ENCODE measurements at places on chromosomes 4 and X. TPM values are rescaled to one million over a fixed set of nuclear protein-coding genes. Genes with fewer than 3 reads are reported as not detected.

GRCh38 chr4:185282968-185283367, 73.6 kb downstream of the SNX25 start:
- H3K4me1 ChIP-seq, result peaks cover 2% of the 10 kb centered on the region
- peaks cover 10% of the 10 kb centered on the region for H3K36me3 ChIP-seq
- H3K4me3 ChIP-seq, result no peak overlapping the region
- H3K27ac ChIP-seq, result no peak overlapping the region
- no peak for DNase-seq
- H3K27me3 ChIP-seq, result no peaks in the 10 kb centered on the region

DNA sequence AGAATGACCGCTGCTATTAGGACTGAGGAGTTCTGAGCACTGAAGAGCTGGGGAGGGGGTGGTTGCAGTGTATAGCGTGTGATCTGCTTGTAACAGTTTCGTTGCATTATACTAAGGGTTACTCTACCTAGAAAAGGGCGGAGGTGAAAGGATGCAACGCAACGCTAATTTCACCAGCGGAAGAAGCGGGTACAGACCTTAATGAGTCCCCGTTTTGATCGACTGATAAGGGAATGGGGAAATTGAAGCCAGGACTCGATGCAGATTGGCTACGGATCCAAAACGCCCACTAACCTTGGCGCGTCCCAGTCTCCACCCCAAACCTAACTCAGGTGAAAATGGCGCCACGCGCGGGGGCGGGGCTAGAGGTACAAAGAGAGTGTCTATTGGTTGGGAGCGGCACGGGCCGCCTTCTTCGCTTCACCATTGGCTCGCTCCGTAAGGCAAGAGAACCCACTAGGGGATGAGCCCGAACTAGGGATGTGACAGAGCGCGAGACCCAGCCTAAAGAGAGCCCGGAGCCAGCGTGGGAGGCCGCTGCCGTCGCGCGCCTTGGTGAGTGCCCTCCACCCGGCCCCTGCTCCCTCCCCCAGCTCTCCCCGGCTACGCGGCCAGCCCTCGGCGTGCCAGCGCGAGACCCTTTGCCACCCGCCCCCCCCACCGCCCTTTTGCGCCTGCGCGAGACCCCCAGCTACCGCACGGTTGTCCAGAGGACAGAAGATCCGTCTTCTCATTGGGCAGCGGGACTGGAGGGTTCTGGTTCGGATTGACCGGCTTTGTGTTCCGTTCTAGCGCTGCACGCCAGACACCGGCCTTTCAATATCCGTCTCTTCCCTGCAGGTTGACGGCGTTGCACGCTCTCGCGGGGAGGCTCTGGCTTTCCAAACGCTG, at the start of gene EBP:
Gene EBP, plus strand, starts transcription at position 456 of the 891 bp plus-strand sequence. CDS start 1,964 bp downstream, outside the sequence.
- no peaks in the 10 kb centered on the region for H3K36me3 ChIP-seq
- peak within 1 kb of the TSS; percentile 92 for H3K27ac ChIP-seq
- H3K4me1 ChIP-seq, result peaks cover 37% of the 10 kb centered on the region
- DNase-seq, result peak; percentile 95

DNA sequence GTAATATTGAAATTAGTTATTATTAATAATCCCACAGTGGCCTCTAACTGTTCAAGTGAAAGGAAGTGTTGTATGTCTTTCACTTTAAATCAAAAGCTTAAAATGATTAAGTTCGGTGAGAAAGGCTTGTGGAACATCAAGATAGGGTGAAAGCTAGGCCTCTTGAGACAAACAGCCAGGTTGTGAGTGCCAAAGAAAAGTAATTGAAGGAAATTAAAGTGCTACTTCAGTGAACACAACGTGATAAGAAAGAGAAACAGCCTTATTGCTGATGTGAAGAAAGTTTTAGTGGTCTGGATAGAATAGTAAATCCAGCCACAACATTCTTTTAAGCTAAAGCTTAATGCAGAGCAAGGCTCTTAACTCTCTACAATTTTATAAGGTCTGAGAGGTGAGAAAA, 42.6 kb upstream of the IL13RA2 start:
- peaks cover 6% of the 10 kb centered on the region for H3K36me3 ChIP-seq
- no peak overlapping the region for H3K27ac ChIP-seq
- H3K27me3 ChIP-seq, result no peaks in the 10 kb centered on the region
- no peak for DNase-seq
- no peak overlapping the region for H3K4me3 ChIP-seq
- no peaks in the 10 kb centered on the region for H3K4me1 ChIP-seq

DNA sequence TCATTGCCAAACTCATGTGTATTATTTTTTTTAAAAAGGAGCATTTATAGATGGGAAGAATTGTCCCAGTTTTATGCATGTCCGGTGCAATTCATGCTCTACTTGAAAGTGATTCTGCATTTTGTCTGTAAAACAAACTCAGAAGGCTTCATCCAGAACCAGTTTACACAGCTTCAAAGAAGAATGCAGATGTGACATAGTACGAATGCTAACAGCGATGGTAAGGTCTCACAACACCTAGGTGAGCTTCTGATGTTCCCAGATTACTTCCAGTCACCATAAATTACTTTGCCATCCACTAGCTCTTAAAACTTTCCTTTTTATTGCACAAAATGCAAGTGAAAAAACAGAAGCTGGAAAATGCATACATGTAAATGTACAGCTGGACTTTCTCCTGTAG, 41.5 kb upstream of the AGA start:
- H3K36me3 ChIP-seq, result peaks cover 16% of the 10 kb centered on the region
- H3K4me1 ChIP-seq, result peaks cover 9% of the 10 kb centered on the region
- no peak for DNase-seq
- H3K4me3 ChIP-seq, result no peak overlapping the region
- no peak overlapping the region for H3K27ac ChIP-seq

DNA sequence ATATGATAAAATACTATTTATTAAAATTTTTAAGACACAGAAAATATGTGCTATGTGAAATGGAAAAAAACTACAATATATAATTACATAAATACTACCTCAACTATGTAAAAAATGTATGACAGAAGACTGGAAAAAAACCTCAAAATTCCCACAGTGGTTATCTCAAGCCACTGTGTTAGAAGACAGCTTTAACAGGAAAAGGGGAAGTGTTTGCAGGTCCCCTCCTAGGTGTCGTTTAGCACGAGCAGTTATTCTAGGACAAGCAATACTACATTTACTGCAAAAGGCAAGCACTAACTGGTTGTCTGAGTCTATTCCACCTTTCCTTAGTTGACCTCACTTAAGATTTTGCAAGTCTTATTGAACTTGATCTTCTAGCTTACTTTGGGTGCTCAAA, 44.9 kb upstream of the PHF8 start:
- H3K27me3 ChIP-seq, result no peaks in the 10 kb centered on the region
- H3K4me1 ChIP-seq, result no peaks in the 10 kb centered on the region
- H3K36me3 ChIP-seq, result peaks cover 7% of the 10 kb centered on the region
- H3K27ac ChIP-seq, result no peak overlapping the region
- H3K4me3 ChIP-seq, result no peak overlapping the region

DNA sequence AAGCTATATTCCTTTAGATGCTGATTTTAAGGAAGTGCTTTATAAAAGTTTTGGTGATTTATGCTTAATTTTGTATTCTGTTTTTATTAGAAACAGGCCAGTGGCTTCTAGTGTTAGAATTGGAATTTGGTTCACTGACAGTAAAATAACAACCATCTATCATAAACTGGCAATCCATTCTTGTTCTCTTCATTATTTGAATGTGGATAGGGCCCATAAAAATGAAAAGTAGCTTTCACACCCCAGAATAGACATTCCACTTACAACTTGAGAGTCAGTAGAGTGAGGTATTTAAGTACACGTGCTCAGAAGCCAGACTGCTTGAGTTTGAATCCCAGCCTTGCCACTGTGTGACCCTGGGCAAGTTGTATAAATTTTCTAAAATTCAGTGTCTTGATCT, 232.4 kb upstream of the CTSO start:
- no peaks in the 10 kb centered on the region for H3K27me3 ChIP-seq
- H3K4me3 ChIP-seq, result no peak overlapping the region
- no peaks in the 10 kb centered on the region for H3K36me3 ChIP-seq
- H3K4me1 ChIP-seq, result no peaks in the 10 kb centered on the region

GRCh38 chr4:166816890-166817289, 417.4 kb downstream of the SPOCK3 start:
- H3K4me1 ChIP-seq, result no peaks in the 10 kb centered on the region
- H3K27ac ChIP-seq, result no peak overlapping the region
- H3K36me3 ChIP-seq, result no peaks in the 10 kb centered on the region

The SMIM43 gene
- not detected for polyA plus RNA-seq

The GPR78 gene
- polyA plus RNA-seq, result not detected

The NOX1 gene
- polyA plus RNA-seq, result not detected
